Kidney capillary endothelial cell (primary cell): ENCODE measurements at places on chromosomes 13 and 19.

DNA sequence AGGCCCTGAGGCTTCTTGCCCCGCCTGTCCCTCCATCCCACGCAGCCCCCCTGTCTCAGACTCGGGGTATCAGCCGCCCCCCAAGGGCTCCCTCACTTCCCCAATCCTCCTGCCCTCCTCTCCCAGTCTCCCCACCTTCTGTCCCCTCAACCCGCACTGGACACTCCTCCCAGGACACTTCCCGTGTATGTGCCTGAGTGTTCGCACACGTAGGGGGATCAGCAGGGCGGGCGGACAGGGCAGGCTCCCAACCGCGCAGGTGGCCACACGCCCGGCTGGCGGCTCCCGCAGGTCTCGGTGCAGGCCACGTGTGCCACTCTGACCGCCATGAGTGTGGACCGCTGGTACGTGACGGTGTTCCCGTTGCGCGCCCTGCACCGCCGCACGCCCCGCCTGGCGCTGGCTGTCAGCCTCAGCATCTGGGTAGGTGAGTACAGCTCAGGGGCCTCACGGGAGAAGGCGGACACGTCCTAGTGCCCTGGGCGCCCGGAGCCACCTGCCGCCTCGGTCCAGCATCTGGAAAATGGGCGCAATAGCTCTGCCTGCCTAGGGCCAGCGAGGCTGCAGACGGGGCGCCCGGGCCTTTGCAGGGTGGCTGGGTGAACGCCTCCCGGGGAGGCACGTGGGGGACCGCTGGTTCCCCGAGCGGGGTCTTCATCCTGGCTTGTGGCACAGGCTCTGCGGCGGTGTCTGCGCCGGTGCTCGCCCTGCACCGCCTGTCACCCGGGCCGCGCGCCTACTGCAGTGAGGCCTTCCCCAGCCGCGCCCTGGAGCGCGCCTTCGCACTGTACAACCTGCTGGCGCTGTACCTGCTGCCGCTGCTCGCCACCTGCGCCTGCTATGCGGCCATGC, 2.3 kb downstream of the KISS1R start:
- no peak for DNase-seq

- DNase-seq = no peak
These were observed 519.2 kb upstream of the SLITRK6 start for GRCh38 chr13:86318450-86318849.

GRCh38 chr13:26688286-26688685, 72.3 kb downstream of the GPR12 start:
- DNase-seq = no peak

GRCh38 chr13:29594710-29595379, 643 bp downstream of the SLC7A1 start:
- DNase-seq = peak; percentile 46

DNA sequence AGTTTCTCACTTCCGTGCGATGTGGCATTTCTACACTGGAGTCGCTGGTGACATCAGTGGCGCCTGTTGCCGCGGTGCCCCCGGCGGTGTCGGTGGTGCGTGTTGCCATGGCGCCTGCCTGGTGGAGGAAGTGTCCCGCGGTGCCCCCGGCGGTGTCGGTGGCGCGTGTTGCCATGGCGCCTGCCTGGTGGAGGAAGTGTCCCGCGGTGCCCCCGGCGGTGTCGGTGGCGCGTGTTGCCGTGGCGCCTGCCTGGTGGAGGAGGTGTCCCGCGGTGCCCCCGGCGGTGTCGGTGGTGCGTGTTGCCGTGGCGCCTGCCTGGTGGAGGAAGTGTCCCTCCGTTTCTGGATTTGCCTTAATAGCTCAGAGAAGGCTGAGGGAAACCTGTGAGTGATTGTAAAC, 127.6 kb downstream of the KDM4B start:
- no peak for DNase-seq

GRCh38 chr19:28475525-28475924, 737.4 kb downstream of the UQCRFS1 start:
- DNase-seq = no peak

GRCh38 chr13:35810321-35810720, 320.9 kb downstream of the DCLK1 start:
- no peak for DNase-seq

DNA sequence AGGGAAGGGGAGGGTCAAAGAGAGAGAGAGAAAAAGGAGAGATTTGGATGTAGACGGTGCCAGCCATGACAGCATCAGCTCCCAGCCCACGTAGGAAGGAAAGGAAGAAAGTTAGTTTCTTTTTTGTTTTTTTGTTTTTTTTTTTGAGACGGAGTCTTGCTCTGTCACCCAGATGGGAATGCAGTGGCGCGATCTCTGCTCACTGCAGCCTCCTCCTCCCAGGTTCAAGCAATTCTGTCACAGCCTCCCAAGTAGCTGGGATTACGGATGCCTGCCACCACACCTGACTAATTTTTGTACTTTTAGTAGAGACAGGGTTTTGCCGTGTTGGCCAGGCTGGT, 27.6 kb downstream of the ELL start:
- no peak for DNase-seq

GRCh38 chr13:77508959-77509620, 26.4 kb upstream of the SCEL start:
- peak; percentile 68 for DNase-seq

GRCh38 chr13:44336934-44337333, 36.7 kb upstream of the SERP2 start:
- no peak for DNase-seq

- DNase-seq = no peak
These were observed 21.7 kb upstream of the CALM3 start for GRCh38 chr19:46579361-46579879.

GRCh38 chr19:53908106-53908934, 758 bp upstream of the CACNG7 start:
- DNase-seq = peak; percentile 40

- peak; percentile 39 for DNase-seq
These were observed 486 bp upstream of the SPINT2 start for GRCh38 chr19:38263689-38264485.
